Activated naive CD4-positive, alpha-beta T cell treated with anti-CD3 and anti-CD28 coated beads, Interleukin-2, amount 50 U/mL, for 72 hours (primary cell): ENCODE measurements at places on chromosomes 6 and 20. TPM values are rescaled to one million over a fixed set of nuclear protein-coding genes. Genes with fewer than 3 reads are reported as not detected.

DNA sequence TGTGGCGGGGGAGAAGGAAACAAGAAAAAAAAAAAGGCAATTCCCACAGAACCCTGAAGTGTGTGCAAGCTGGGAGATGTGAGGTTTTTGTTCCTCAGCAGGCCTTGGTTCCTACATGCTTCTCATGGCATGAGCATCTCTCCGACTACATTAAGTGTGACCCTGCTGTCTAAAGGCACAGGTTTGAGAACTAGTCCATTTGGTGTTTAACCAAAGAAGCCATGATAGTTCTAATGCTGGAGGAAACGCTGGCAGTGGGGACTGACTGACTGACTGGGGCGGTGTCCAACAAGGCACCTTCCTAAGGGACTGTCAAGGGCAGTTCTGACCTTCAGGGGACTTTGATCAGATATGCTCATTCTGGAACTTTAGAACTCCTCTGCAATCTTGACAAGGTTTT, 3.8 kb downstream of the TXNDC5 start:
- no peak for DNase-seq

GRCh38 chr20:37735541-37735940, 41.7 kb downstream of the CTNNBL1 start:
- DNase-seq, result no peak

ULBP2 gene
- 0.66 TPM for total RNA-seq

- DNase-seq, result no peak
These were observed 165.4 kb downstream of the OGFRL1 start for GRCh38 chr6:71454056-71454455.

CCN6 gene
- total RNA-seq, result not detected
